ENCODE measurements at places on chromosomes 11 and 22.
A peak's percentile ranks its signal among the peaks of the same experiment; 100 is the strongest.

GRCh38 chr22:44191036-44191454 lies 10.3 kb downstream of the PARVG start:
- no peak for DNase-seq

- DNase-seq = no peak
Observed at GRCh38 chr11:35085531-35086165, 53.3 kb upstream of the CD44 start.

GRCh38 chr11:126391970-126392632 lies 36.6 kb downstream of the ST3GAL4 start:
- peak; percentile 74 for DNase-seq

GRCh38 chr11:19598456-19598855 lies 114.2 kb upstream of the NAV2 start:
- no peak for DNase-seq

DNA sequence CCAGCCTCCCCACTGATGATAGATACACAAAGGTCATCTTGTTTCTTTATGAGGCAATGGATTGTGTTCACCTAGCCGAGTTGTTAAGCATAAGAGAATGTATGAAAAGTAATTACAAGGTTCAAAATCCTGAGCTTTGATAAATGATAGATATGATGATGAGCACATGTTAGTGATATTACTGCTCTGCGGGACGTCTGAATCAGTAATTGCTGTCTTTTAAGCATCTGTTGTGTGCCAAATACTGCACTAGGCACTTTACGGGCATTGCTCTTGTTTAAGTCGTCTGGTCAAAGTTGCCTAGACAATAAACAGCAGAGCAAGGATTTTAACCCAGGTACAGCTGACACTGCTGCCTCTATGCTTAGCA lies 559 bp upstream of the RNF141 start:
- DNase-seq = no peak

DNA sequence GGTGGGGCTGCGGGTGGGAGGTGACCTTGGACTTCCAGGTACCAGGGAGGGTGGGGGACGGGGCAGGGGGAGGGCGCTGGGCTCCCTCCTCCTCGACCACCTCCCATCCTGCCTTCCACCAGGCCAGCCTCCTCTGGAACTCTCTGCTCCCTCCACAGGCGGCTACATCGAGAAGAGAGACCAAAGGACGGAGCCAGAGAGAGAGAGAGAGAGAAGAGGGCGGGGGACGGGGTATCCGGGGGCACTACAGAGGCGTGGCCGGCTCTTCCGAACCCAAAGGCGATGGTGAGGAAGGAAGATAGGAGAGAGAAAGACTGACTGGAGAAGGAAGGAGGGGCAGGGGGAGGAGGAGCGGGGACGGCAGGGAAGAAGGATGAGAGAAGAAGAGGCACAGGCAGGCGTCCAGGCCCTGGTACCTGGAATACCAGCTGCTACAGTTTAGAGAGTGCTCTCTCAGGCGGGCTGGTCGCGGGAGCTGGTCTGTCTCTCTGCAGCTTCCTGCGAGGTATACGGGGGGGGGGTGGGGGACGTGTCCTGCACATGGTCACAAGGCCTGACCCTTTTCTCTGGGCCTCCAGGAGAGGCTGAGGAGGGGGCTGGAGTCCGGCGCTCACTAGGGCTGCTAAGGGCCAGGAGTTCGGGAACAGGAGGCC lies 38.0 kb downstream of the IGSF9B start:
- no peak for DNase-seq

DNA sequence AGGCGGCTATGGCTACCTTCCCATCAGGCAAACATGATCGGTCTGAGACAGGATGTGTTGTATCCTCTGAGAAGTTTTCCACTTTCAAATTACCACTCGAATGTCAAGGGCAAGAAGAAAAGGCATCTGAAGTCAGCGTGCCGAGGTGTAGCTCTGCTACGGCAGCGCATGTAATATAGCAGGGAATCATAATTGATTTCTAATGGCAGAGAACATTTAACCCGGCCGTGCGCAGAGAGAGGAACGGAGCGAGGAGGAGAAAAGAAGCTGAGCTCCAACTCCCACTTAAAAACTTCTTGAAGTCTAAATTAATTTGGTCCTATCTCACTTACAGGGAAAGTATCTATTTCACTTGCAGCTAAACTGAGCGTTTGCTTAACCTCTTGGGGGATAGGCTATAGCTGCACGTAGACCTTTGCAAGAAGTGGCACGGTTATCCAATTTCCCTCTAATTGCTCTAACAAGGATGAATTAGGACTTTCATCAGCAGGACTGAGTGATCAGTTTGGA lies 137.3 kb upstream of the KIRREL3 start:
- DNase-seq = no peak

DNA sequence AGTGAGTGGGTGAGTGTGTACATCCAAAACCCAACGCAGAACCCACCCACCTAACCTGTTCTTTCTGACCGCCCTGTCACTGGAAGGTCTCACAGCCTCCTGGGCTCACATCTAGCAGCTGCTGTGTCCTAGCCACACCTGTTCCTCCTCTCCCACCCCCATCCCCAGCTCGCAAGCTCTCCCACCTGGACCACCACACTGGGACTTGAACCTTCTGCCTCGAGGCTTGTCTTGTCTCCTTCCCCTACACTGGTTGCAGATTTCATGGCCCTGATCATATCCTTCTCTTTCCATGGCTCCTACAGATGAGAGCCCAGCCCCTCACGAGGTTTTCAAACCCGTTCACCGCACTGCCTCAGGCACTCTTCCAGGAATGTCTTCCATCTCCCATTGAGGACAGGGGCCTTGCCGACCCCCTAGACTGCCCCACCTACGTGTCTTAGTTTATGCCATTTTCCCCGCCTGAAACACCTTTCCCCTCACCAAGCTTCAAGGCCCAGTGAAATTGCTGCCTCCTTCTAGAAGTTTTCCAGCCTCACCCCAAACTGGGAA lies 6.7 kb downstream of the IFITM10 start:
- no peak for DNase-seq

DNA sequence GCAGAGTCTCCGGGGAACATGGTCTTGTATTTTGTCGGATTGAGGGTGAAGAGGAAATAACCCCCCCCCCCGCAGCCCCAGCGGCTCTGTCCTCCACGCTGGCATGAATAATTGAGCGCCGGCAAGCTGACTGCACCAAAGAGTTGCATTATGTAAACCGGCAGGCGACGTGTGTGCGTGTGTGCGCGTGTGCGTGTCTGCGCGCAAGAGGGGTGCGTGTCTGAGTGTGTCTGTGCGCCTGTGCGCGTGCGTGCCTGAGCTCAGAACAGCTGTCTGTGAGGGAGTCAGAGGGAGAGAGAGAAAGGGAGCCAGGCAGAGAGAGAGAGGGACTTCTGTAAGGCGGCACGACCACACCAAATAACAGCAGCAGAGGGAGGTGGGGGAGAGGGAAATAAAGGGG lies 94.4 kb downstream of the SCN3B start:
- DNase-seq = no peak
